Heart right ventricle (tissue), 16 donors: ENCODE measurements at places on chromosomes 11 and 22. TPM values are rescaled to one million over a fixed set of nuclear protein-coding genes. Genes with fewer than 3 reads are reported as not detected.

Gene SUN2
- 129 TPM for total RNA-seq

Gene MYEOV
- total RNA-seq = not detected

Gene LRRC32
- 51.6 TPM for total RNA-seq

Gene OR52H1
- not detected for total RNA-seq

Gene C22orf31
- not detected for total RNA-seq

Gene GLYATL1B
- total RNA-seq = not detected

Gene CARD10
- total RNA-seq = 12.9 TPM

Gene SYTL2
- total RNA-seq = 5.0 TPM

Gene OR52A1
- not detected for total RNA-seq

Gene CARD16
- total RNA-seq = 11.0 TPM

Gene SCUBE2
- total RNA-seq = 2.3 TPM

Gene PNPLA5
- total RNA-seq = not detected

Gene CHORDC1
- total RNA-seq = 27.8 TPM

Gene WNT7B
- not detected for total RNA-seq

Gene EIF1AD
- total RNA-seq = 25.3 TPM

Gene SLC16A8
- total RNA-seq = not detected

Gene NLRP14
- total RNA-seq = not detected

Gene ANKK1
- total RNA-seq = not detected

Gene TPCN2
- total RNA-seq = 9.0 TPM

Gene MUC15
- total RNA-seq = not detected

Gene RAPSN
- 3.4 TPM for total RNA-seq

Gene OR51I2
- not detected for total RNA-seq

Gene SEPTIN3
- total RNA-seq = not detected

Gene RHOD
- total RNA-seq = 25.3 TPM

Gene OR8B12
- not detected for total RNA-seq

Gene FERMT3
- 30.8 TPM for total RNA-seq

Gene DEFB108B
- not detected for total RNA-seq

Gene SAA2
- not detected for total RNA-seq

Gene EHF
- total RNA-seq = 0.65 TPM

Gene ROBO3
- total RNA-seq = 2.4 TPM

Gene C11orf42
- not detected for total RNA-seq

Gene TMPRSS5
- total RNA-seq = 1.00 TPM

Gene PGA4
- not detected for total RNA-seq

Gene PHLDA2
- 0.44 TPM for total RNA-seq

Gene GRAMD1B
- 18.9 TPM for total RNA-seq

Gene PANX3
- total RNA-seq = not detected

Gene GLB1L3
- not detected for total RNA-seq

Gene RFPL3
- not detected for total RNA-seq

Gene MMP11
- total RNA-seq = 4.5 TPM

Gene RNASEH2C
- 47.4 TPM for total RNA-seq

Gene MUC5AC
- total RNA-seq = not detected

Gene GUCY1A2
- 9.5 TPM for total RNA-seq

Gene TSPAN32
- 16.1 TPM for total RNA-seq

Gene TMEM132A
- 6.3 TPM for total RNA-seq

Gene IGLL1
- total RNA-seq = not detected

Gene LSP1
- 21.5 TPM for total RNA-seq

Gene CRYBB3
- total RNA-seq = not detected

Gene CHRDL2
- total RNA-seq = 7.0 TPM

Gene SGSM1
- total RNA-seq = 7.7 TPM

Gene TRPM5
- not detected for total RNA-seq

Gene ACR
- 0.59 TPM for total RNA-seq

Gene MMP8
- 0.15 TPM for total RNA-seq

Gene DGAT2
- total RNA-seq = 8.5 TPM

Gene DTX4
- 0.98 TPM for total RNA-seq

Gene RAG1
- 0.64 TPM for total RNA-seq

Gene LRRC75B
- total RNA-seq = 4.2 TPM

Gene MIF
- 182 TPM for total RNA-seq

Gene VSIG10L2
- total RNA-seq = not detected

Gene MOV10L1
- total RNA-seq = not detected
